ENCODE measurements at places on chromosomes 5 and 9.

DNA sequence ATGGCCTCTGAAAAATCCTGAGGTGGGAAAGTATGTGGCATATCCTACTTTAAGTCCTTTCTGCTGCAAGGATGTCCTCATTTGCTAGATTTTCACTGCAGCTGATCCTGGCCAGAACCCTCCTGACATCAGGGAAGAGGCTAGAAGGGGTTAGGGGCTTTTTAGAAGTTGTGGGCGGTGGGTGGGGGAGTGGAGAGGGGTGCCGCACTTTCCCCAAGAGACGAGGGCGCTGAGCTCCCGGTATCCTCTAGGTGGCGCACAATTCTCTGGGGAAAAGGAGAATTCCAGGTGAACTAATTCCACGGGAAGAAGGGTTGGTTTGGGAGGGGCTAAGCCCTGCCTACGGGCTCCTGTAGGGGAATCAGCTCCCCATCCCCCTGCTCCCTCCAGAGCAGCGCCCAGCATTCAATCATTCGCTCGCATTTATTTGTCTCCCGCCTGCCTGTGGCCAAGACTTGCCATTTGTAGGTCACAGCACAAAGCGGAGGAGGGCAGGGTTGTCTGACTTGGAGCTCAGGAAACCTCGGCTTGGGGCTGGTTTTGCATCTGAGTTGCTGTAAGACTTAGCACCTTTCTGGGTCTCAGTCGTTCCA lies 42.9 kb upstream of the HAND1 start:
- DNase-seq: peak; percentile 4

DNA sequence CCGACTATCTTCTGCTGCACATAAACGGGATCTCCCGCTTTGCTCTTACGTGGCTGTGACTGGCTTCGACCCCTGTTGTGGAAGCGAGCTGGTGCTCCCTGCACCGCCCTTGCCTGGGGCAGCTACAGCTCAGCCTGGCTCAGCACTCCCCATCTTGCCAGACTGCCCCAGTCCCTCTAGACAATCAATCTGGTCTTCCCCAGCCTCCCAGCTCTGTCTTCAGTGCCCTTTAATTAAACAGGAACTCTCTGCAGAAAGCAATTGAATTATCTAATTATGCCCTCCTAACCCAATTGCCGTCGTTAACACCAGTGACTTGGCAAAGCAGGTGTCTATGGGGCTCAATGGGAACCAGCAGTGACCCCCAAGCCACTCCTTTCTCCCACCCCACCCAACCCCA lies 18.9 kb upstream of the NTNG2 start:
- DNase-seq: no peak

GRCh38 chr5:118988866-118989180 lies 476 bp upstream of the DTWD2 start:
- DNase-seq: no peak

DNA sequence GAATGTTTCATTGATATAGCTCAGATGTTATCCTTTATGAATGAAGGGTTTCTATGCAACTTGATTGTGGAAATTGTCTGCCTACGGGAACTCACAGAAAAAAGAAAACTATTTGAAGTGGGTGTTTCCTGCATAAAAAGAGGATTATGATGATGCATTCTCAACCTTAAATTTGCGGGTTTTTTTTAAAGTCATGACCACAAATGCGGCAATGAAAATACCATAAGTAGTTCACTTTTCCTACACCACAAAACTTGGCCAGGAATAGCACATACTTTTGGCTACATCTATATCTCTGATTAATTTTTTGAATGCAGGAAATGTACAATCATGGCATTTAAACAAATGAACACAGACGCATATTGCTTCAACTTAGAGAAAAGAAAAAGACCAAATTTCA lies 754.7 kb downstream of the DTWD2 start:
- DNase-seq: no peak

DNA sequence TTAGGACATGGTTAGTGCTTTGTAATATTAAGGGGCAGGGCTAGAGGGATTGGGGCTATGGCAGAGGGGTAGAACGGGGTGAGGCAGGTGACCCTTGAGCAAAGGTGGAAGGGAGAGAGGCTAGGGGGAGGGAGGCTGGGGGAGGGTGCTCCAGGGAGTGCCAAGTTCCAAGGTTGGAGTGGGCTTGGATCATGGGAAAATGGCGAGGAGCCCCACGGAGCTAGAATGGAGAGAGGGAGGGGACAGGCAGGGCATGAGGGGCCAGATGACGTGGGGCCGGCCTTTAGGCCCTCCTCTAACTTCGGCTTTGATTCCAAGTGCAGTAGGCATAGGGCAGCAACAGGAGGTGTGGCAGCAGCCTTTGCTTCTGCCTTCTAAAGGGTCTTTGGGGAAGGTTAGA lies 171.8 kb upstream of the PANK3 start:
- no peak for DNase-seq

DNA sequence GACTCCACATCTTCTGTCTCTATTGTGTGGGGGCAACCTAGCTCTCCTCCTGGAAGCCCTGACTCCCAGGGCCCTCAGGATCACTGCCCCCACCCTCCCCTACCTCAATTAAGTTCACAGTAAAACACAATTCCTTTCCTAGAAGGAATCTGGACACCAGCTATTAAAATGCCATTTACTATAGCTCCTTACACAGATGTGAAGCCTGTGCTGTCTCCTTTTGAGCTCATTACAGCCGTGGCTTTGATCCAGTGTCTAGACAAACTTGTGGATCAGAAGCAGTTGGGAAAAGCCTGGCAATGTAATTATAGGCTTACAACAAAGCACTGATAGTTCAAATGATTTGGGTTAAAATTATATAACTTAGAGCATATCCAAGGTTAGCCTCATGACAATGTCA lies 107.0 kb upstream of the SMIM23 start:
- DNase-seq: no peak

DNA sequence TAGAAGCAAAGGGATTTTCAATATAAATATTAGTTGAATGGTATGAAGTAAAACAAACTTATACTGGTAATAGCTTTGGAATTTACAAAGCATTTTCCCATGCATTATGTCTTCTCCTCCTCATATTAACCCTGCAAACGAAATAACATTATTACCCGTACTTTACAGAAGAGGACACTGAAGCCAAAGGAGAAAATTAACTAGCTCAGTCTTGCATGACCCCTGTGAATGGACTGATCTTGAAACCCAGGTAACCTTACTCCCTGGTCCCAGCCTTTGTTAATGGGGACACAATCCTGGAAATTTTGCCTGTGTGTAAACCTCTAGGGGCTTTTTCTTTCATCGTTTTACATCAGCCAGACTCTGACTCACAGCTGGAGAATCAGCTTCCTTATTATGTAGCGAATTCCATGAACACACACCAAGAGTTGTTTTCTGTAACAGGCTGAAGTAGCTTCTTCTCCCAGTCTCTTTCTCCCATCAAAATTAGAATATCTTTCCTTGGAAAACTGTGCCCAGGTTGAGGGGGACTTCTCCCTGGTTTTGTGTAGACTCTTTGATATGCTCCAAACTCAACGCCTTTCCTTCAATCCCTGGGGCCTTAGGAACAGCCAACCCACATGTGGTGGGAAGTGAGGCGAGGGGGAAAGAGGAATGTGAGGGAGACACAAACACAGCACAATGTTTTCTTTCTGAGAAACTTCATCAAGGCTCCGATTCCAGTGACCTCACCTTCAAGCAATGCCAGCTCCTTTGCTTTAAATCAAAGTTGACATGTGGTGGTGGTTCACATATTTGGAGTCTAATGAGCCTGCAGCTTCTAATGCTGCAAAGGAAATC lies 480.9 kb upstream of the PAPPA start:
- no peak for DNase-seq

GRCh38 chr9:108347463-108348188 lies 508.2 kb downstream of the ACTL7B start:
- no peak for DNase-seq

GRCh38 chr9:16775330-16775729 lies 95.1 kb downstream of the BNC2 start:
- no peak for DNase-seq

DNA sequence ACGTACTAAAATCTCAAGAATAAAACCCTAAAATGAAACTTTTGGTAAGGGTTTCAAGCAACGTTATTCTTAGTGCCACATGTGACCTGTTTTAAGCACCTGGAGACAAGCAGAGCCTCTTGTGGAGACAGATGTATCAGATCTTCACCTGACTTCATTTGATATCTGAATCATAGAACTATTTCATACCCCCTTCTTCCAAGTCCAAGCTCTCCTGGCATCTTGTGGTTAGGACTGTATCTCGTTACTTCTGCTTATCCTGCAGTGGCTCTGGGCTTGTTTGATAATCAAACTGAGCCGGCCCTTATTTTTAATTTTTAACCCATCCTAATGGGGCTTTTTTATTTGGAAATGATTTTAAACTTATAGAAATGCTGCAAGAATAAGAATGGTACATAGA lies 11.1 kb upstream of the FSD1L start:
- DNase-seq: no peak

DNA sequence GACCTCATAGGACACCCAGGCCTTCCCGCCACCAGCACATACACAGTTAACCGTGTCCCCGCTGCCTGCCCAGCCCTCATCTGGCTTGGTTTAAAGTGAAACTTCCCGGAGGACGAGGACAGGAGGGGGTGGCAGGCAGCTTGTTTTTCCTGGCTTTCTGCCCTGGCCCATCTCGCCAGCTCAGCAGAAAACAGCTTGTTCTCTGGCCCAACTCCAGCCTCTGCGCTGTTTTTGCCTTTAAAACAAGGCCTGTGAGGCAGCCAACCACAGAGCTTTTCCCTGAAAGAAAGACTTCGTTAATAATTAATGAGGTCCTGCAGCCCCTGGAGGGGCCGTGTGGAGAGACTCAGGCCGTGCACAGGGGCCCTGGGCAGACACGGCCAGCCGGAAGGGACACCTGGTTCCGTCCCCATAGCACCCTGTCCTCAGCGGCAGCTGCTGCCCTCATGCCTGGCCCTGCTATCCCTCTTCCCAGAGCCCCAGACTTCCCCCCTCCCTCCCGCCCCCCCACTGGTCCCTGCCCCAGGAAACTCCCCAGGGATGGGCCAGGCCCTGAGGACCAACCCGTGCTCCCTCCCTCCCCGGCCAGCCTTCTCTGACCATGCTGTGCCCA lies 108.7 kb downstream of the RXRA start:
- peak; percentile 87 for DNase-seq

DNA sequence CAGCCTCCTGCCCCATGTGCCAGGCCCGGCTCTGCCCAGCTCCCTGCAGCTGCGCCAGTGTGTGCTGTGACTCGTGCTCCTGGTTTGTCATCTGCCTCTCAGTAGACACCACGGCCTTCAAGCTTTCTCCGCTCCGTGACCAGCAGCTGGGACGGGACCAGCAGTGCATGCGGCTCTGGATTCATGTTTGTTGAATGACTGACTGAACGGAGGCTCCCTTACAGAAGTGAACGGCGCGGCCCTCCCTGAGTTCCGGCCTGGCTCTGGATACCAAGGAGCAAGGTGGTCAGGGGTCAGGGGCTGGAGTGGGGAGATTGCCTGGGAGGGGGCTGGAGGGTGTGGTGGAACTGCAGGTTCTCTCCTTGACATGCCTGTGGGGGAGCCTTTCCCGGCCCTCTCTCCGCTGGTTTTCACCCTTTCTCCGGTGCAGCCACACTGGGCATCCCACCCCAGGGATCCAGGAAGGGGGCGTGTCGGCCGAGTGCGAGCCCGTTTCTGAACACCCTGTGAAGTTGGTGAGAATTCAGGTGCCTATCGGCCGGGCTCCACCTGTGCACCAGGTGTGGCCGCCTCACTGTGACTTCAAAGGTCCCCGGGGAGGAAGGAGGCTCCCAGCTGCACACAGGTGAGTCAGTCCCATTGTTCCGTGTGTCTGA lies 11.1 kb upstream of the CEP72 start:
- DNase-seq: no peak

GRCh38 chr5:7894860-7895259 lies 25.9 kb downstream of the MTRR start:
- DNase-seq: no peak

DNA sequence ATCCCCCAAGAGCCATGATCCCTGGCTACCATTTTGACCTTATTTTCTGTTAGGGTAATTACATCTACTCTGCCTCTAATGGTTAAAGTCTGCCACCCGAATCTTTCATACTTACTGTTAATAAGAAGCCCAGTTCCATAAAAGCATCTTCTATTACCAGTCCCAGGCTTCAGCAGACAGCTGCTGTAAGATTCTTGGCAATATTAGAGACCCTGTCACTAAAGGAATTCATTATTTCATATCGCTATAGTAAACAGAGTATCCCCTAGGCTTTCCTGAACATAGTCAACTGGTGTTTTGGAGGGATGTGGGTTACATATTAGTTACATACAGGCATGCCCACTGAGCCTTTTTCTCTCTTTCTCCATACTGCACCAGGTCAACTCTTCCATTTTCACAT lies 608.7 kb upstream of the SEMA6A start:
- DNase-seq: no peak

Measured in anterior cingulate cortex (tissue), 58 donors.